ENCODE measurements at places on chromosomes 2 and 18. TPM values are rescaled to one million over a fixed set of nuclear protein-coding genes. Genes with fewer than 3 reads are reported as not detected.

The MARCO gene
- 0.65 TPM for polyA plus RNA-seq

DNA sequence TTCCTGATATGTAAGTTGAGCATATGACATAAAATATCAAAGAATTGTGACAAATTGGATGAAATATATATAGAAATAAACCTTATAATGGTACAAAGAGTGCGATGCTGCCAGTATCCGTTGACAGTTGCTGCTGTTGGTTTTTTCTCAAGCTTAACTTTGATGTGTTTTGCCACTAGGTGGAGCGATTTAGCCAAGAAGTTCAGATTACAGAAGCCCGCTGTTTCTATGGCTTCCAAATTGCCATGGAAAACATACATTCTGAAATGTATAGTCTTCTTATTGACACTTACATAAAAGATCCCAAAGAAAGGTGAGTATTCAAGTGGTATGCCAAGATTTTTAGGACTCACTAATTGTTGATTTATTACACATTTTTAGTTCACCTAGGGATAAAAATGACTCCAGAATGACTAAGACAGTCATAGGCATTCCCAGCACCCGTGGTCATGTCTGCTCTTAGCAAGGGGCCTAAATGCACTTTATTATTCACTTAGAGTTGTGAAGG is 2.1 kb downstream of the RRM2 start:
- no peak for DNase-seq

DNA sequence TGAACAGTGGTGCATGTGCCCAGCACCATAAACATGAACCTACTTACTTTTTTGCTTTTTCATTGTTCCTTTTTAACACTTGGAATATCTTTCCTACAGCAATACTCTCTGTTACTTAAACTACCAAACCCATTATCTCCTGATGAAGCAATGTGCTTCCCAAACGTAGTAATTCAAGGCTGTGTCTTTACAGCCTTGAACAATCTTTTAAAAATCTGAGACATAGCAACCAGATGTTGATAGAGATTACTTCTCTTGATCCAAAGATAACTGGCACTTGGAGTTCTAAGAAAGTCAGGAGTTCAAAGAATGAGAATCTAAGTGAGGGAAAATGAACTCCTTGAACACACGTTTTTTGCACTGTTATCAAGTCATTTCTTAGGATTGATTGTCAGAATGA is 40.4 kb downstream of the ATP8B1 start:
- no peak for DNase-seq

GRCh38 chr2:32516567-32516966 is 111.3 kb upstream of the TTC27 start:
- DNase-seq = no peak

GRCh38 chr18:24055878-24056277 is 41.3 kb downstream of the TTC39C start:
- peak; percentile 16 for DNase-seq

GRCh38 chr18:77342736-77343135 is 93.1 kb downstream of the GALR1 start:
- no peak for DNase-seq

DNA sequence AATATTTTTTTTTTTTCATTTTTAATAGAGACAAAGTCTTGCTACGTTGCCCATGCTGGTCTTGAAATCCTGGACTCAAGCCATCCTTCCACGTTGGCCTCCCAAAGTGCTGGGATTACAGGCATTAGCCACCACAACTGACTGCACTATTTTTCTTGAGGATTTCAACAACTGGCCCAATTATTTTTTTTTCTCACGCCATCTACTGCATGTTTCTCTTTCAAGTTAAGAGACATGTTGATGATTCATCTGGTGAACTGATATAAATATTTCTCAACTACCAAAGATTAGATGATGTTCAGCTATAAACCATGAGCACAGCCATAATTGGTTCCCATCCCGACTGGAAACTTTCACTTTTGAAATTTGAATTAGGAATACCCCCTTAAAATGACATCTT is 688.4 kb upstream of the SYT4 start:
- no peak for DNase-seq

GRCh38 chr2:223166983-223167650 is 115.1 kb downstream of the KCNE4 start:
- DNase-seq = no peak

- DNase-seq = no peak
Observed at GRCh38 chr18:39053571-39053970, 1488.0 kb upstream of the CELF4 start.

GRCh38 chr2:27735263-27735904 is 36.1 kb upstream of the MRPL33 start:
- peak; percentile 97 for DNase-seq

The RNF152 gene
- 37.6 TPM for polyA plus RNA-seq

DNA sequence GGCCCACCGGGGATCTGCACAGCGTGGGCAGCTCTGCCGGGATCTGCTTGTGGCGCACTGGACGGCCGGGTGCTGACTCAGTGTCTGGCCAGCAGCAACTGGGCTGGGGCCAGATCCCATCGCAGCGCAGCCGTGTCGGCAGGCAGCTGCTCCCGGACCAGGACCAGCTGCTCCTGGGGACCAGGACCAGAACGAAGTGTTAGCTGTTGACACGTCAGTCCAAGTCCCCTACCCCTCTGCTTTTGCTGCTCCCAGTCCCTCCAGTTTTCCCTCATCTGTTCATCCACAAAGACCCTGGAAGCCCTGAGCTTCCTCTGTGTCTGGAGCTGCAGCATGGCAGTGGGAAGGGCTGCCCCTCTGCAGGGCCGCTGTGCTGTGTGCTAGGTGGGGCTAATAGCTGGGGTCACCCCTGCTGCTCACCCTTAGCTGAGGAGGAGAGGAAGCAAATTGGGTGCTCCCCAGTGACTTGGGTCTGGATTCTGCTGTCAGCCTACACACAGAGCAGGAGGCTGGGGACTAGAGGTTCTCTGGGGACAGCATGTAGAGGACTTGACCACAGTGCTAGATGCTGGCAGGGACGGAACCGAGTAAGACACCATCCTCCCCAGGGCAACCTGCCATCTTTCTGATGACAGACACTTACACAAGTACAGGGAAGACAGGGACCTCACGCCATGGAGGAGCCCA is 16.9 kb upstream of the KIF1A start:
- no peak for DNase-seq

The APCDD1 gene
- polyA plus RNA-seq = 2.8 TPM

DNA sequence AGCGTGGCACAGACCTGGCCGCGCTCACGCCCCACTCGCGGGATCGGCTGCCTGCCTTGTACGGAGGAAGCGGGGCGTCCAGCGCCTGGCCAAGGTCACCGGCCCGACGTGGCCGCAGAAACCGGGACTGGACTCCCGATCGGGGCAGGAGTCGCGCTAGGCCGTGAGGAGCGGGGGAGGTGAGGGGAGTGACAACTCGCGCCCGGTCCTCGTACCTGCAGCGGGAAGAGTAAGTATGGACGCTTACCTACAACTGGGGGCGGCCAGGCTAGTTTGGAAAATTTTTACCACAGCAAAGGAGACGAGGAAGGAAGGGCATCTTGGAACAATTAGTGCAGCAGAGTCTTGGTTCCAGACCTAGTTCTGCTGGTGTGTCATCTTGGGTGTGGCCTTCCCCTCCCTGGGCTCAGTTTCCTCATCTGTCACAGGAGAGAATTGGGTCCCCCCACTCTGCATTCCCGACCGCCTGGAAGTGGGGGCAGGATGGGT is 693 bp downstream of the UBE2F start:
- peak; percentile 33 for DNase-seq

- no peak for DNase-seq
Observed at GRCh38 chr2:219445220-219445640, 10.6 kb downstream of the SPEG start.

The SERPINB12 gene
- polyA plus RNA-seq = not detected

DNA sequence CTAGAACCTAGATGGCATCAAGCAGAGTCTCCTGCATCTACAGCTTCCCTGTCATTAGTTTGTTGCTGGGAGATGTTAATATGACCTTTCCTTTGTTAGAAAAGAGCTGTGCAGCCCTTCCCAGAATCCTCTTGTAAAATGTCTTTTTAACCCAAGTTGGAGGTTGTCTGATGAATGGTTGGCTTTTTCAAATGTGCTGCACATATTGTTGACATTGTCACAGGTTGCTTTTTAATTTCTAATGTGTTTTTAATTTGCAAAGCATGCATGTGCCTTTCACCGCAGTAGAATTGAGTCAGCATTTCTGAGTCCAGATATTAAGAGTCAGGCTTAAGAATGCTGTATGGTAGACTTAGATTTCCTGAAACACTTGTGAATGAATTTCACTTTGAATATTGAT is 120.8 kb downstream of the GREB1L start:
- DNase-seq = no peak

GRCh38 chr2:207746131-207746530 is 23.6 kb downstream of the FZD5 start:
- peak; percentile 78 for DNase-seq

The SIX3 gene
- polyA plus RNA-seq = 0.19 TPM
